LHCN-M2 (cell line): ENCODE measurements at places on chromosomes 3 and 15. TPM values are rescaled to one million over a fixed set of nuclear protein-coding genes. Genes with fewer than 3 reads are reported as not detected.

DNA sequence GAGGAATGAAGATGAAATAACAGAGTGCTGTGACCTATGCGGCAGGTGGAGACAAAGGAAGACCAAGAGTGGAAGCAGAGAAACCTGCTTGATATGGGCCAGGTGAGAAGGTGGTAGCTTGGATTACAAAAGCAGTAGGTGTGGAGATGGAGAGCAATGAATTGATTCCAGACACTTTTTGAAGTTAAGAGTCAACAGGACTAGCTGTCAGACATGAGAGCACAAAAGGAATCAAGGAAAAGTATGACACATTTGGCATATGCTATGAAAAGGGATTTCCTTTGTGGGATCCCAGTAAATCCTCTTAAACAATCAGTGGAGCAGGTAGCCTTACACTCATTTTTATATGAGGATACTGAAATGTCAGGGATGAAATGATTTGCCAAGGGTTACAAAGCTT, 160.5 kb downstream of the GREM1 start:
- DNase-seq: no peak

DNA sequence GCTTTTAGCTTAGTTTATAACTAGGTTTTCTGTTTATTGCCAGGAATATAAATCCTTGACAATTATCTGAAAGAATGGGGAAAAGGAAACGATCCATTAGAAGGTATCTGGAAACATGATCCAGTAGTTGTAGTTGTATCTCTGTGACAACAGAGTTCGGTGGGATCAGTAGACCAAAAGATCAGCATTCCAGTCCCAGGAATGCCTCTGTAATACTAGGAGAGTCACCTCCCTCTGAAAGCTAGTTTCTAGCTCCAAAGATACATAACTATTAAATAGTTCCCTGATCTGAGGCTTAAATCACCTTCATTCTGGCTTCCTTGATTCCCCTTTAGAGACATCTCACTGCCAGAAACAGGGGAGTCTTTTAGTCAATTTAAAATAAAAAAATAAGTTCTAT, 34.1 kb downstream of the MB21D2 start:
- DNase-seq: no peak

GRCh38 chr3:73855813-73856212, 231.1 kb upstream of the PDZRN3 start:
- no peak for DNase-seq

- DNase-seq: no peak
Observed at GRCh38 chr3:194579091-194579606, 54.1 kb downstream of the TMEM44 start.

DNA sequence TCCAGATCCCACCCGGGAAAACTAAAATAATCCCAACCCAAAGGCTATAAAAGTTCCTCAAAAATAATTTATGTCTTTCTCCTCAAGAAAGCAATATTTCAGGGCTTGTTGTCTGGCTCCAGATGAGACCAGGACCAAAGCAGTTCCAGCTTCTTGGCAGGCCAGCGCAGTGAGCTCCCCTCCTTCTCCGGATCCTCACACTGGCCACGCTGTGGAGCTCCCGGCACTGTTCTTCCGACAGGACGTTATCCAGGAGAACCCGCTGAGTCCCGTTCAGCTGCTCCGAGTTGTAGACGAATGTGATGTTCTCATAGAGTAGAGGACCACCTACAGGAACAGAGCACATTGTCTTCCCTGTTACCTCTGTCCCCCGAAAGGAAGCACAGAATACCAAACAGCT, 146.3 kb downstream of the P3H2 start:
- DNase-seq: no peak

GRCh38 chr3:52983336-52983807, 62.5 kb downstream of the SFMBT1 start:
- no peak for DNase-seq

DNA sequence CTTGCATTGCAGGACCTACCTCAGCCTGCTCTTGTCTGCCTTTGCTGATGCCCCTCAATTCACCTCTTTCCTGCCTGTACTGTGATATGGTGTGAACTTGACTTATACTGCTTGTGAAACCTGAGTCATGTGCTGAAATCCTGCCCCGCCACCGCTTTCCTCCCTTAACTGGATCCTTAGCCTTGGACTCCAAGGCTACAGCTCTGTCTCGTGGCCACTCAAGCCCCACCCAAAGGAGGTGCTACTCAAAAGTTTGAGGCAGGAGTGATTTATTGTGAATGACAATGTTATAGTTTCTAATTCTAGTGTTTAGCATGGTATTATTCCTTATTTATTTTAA, 56.1 kb downstream of the MYZAP start:
- peak; percentile 39 for DNase-seq

DNA sequence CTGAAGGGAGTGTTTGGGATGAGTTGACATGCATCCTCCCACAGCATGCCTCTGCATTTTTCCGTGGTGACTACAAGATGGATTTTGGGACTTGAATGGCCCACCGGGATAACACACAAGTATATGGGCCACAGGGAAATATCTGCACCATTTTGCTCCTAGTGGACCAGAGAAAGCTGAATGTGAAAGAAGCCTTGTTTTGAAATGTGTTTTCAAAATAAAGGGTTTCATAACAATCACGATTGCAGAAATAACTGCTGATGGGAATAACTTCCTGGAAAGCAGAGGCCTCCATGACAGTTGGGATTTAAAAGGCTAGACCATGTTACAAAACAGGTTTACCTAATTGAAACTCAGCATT, 77.5 kb upstream of the PRR23C start:
- peak; percentile 75 for DNase-seq

The EFCC1 gene
- not detected in 2 replicates for total RNA-seq

The AGBL1 gene
- under 0.01 TPM in 1 of 2 replicates, not detected in the other for total RNA-seq

The RASGRP1 gene
- total RNA-seq: not detected in 2 replicates

The GASK1A gene
- not detected in 2 replicates for total RNA-seq
